NCI-H1105 (cell line): ENCODE measurements at places on chromosomes 11 and 22.

DNA sequence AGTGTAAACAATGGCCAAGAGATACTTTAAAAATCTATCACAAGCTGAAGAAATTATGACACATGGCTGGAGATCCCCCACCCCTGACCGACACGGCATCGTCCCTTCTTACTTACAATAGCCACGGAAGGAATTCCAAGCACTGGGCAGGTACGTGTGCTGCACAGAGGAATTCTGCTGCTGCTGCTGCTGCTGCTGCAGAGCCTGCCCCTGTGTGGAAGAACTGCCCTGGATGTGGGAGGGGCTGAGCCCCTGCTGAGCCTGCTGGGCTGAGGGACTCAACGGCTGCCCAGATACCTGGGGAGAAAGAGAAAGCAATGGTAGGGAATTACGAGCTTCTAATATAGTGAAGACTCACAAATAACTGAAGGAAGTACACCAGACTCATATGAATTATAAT lies 15.0 kb upstream of the NFRKB start:
- no peak for DNase-seq

DNA sequence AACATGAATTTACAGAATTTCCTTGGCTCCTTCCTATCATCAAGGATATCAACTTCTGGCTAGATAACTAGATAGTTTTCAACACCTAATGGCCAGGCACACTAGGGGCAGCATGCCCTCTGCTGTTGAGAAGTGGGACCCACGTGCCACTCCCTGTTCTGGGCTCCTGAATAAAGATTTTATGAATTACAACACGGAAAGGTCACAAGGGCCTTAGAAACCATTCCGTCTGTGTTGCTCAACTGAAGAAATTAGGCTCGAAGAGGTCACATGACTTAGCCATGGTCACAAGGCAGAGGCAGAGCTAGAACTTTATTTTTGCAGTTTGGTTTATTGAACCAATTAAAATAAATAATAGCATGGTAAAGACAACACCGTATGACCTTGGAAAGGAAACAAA lies 36.0 kb downstream of the PRCP start:
- peak; percentile 41 for DNase-seq

DNA sequence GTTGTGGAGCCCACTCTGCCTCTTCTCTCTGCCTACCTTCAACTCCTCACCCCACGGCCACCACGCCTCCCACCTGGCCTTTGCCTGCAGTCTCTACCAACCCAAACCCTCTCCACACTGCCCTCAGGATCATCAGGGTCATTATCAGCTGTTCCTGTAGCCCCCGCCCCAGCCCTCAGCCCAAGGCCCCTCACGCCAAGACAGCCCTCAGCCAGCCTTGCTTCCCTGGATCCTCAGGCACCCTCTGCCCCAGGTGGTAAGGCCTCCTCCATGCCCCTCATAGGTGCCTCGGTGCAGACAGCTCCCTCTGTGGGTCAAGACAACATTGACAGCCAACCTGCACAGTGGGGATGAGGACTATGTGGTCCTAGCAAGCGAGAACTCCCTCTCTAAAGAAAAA lies 1.7 kb downstream of the SBF1 start:
- no peak for DNase-seq

GRCh38 chr22:39851606-39852315 lies 41.8 kb downstream of the ENTHD1 start:
- DNase-seq = no peak

GRCh38 chr11:61972112-61972671 lies 4.8 kb upstream of the FTH1 start:
- no peak for DNase-seq
